Stimulated activated CD4-positive, alpha-beta T cell treated with anti-CD3 and anti-CD28 coated beads, Interleukin-1b, Interleukin-23, amount 100 ng/mL, for 48 hours (primary cell): ENCODE measurements at places on chromosomes 13 and 19.
A peak's percentile ranks its signal among the peaks of the same experiment; 100 is the strongest.

- no peak for DNase-seq
These were observed 84.0 kb upstream of the SLC7A1 start for GRCh38 chr13:29679396-29680053.

GRCh38 chr19:5700455-5701092, 10.5 kb downstream of the RPL36 start:
- DNase-seq, result no peak

GRCh38 chr13:31175847-31176532, 14.3 kb upstream of the HSPH1 start:
- DNase-seq, result no peak

- no peak for DNase-seq
These were observed 34.2 kb downstream of the COMP start for GRCh38 chr19:18756896-18757295.

DNA sequence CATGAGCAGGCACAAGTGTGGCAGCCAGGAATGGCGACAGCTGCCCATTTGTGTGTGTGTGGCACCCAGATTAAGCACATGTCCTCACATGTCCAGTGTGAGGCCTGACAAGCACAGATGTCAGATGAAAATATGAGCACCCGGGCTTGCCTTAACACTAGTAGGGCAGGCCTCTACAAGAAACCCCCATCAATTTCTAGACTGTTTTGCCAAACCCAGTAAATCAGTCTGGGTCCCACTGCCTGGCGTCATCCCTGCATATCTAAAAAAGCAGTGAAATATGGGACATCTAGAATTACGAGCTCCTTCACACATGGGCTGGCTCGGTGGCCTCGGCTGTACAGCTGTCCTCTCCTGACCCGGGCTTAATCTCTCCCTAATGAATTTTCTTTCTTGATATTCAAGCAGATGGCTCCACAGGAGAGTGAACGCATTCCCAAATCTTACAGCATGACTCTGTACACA, 432.7 kb downstream of the FOXO1 start:
- no peak for DNase-seq

DNA sequence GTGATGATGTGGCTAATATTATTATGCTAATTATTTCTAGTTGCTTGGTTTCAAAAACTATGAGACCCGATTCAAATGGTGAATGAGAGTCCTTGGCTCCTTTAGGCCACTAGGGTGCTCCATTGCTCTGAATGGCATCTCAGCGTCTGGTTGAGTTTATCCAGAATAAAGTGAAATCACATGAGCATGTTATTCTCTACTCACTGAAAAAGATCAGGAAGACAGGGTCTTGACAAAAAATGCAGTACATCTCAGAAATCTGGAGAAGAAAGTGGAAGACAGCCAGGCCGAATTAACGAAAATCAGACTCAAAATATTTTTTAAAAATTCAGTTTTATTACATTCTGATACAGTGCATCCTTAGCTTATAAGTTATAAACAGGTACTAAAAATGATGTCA, 516.2 kb downstream of the MYO16 start:
- no peak for DNase-seq

GRCh38 chr19:29798774-29799497, 12.9 kb upstream of the CCNE1 start:
- DNase-seq, result no peak

GRCh38 chr13:109383683-109384082, 402.7 kb downstream of the IRS2 start:
- DNase-seq, result no peak

- DNase-seq, result no peak
These were observed 30.9 kb upstream of the SMAD9 start for GRCh38 chr13:36950920-36951319.

DNA sequence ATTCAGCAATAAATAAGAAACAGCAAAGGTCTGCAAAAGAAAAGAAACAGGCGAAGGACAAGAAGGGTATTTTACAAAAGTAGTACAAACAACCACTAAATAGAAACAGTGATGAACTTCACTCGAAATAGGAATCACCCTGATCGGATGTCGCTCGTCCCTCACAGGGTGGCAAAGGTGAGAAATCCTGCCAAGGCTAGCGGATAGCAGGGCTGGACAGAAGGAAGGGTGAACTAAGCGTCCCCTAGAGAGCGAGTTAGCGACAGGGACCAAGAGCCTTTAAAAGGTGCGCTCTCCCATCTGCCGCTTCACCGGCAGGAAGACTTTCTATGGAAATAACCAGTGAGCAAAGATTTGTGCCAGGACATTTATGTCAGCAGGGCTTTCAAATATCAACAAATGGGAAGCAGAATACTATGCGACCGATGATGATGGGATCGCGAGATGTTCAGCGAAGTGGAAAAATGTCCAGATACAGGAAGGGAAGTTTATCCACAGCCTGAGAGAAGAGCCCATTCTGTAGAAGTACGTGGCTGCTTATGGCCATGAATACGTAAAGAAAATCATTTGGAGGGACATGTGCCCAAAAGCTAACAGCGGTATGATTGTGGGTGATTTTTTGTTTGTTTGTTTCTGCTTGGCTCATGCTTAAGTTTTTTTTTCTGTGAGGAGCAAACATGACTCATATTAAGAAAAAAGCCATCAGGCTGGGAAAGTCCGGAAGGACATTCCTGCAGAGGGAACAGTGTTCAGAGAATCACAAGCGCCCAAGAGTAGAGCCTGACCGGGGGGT, 18.9 kb downstream of the ELAVL1 start:
- no peak for DNase-seq

- no peak for DNase-seq
These were observed 86.2 kb upstream of the HTR2A start for GRCh38 chr13:46982856-46983582.

DNA sequence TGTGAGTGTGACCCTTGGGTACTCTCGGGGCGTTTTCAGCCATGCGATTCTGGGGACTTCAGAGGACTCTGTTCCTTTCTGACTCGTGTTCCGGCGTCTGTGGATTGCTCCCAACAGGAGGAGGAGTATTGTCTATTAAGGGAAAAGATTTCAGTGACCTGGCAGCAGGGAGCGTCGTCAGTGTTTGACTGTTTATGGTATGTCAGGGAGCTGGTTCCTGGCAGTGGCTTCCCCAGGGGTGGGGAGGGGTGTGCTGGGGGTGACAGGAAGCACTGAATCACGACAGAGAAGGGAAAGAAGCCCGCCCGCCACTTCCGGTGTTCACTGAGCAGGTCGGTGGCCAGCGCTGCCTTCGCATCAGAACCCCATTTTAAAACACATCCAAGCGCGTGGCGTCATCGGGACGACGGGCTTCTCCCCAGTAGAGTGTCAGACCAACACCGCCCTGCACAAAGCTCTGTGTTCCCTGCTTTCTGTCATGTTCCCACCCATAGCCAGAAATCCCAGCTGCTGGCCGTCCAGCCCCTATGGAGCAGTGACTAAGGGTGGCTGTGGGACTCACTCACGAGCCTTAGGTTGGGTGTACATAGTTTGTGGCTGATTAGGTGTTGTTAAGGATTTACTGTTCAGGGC, 33.8 kb downstream of the COL4A2 start:
- peak; percentile 80 for DNase-seq

DNA sequence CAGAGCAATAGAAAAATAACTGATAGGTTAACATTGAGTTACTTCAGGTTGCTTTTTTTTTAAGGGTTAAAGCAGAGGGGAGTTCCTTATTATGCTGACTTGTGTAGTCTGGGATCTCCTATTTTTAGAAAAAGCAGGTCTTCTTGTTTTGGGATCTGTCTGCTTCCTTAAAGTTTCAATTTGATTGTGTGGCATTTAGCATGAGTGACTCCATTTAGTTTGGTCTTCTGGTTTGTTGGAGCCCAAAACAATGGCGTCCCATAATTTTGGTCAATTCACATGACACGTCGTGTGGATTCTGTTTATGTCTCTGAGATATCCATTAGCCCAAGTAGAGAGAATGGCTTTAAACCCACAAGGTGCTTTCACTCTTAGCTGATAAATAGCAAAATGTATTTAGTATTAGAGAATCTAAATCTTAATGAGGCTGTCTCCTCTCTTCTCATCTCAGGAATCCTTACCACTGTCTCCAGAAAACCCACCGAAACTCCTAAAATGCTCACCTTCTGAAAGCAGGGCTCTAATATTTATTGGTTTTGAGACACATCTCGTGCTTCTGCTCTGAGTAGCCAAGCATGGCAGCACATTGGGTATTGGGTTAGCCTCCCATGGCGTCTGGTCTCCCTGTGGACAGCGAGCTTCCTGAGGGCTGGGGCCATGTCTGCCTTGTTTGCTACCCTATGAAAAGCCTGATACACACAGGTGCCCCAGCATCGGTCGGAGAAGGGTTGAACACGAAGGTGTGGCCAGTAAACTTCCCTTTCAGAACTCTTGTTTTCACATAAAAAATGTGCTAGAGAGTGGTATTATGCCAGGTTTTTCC, 67.2 kb upstream of the GPR183 start:
- no peak for DNase-seq

- peak; percentile 34 for DNase-seq
These were observed 157.2 kb downstream of the TM9SF2 start for GRCh38 chr13:99658261-99658991.

- DNase-seq, result no peak
These were observed 451.0 kb upstream of the SLC10A2 start for GRCh38 chr13:103517066-103517767.

DNA sequence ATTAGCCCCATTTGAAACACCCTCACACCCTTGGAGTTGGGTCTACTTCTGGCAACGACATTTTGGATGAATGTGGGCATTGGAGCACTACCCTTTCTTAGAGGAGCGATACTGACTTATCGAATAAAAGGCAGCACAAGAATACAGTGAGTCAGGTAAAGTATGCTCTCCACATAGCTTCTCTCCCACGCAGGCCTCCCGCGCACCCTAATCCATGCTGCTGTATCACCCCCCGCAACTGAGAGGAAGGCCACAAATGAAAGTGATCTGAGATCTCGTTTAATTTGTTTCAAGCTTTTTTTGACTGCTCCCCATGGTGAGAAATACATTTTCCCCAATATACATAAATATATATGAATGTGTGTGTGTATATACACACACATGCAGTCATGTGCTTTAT, 25.4 kb upstream of the AKAP11 start:
- DNase-seq, result no peak

DNA sequence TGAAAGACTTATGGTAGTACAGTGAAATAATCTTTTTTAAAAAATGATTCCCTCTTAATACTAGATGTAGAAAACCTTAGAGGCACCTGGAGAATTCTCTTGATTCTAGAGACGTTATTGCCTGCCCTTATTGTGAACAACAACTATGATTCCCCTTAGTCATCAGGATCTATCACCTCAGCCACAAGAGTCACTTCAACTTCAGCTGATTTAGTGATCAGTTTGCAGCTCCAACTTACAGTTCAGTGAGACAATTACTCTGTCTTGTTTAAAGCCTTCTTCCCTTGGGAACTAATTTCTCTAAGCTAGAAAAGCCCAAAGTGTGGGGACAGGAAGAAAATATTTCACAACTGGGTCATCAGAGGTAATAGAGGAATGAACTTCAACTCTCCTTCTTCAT, 254.3 kb upstream of the SLITRK1 start:
- DNase-seq, result no peak

- no peak for DNase-seq
These were observed 836.4 kb upstream of the GPC6 start for GRCh38 chr13:92390217-92390616.

- DNase-seq, result no peak
These were observed 53.5 kb upstream of the PCDH9 start for GRCh38 chr13:67283637-67284036.

DNA sequence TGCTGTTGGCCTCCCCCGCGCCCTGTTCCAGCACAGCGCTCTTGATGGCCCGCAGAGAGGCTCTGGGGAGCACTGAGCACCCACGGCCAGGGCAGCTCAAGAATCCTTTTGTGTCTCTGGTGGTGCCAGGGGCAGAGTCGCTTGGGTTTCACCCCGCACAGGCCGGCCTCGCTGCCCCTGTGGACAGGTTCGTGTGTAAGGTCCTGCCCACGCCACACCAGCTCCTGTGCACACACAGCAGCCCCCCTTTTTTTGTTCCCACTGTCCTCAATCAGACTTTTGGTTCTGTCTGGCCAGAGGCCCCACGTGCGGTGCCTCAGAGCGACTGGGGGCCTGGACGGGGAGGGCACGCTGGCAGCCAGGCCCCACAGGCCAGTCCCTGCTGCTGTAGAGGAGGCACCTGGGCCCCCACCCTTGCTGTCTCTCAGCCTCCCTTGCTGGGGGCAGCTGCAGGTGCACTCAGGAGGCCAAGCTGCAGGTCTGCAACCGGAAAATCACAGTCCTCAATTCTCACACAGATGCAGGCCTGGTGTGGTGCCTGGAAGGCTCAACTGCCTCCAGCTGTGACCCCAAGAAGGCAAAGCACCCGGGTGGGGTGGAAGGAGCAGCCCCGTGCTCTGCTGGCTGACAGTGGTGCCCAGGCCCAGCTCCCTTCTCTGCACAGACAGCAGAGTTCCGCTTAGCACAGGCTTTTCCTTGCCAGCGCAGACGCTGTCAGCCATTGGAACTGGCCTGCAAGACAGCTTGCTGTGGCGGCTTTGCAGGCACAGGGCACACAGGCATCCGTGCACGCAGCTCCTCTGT, 12.6 kb upstream of the F7 start:
- no peak for DNase-seq

- peak; percentile 91 for DNase-seq
These were observed 13.8 kb downstream of the SH2D3A start for GRCh38 chr19:6753178-6754031.

- no peak for DNase-seq
These were observed 145.9 kb downstream of the NUFIP1 start for GRCh38 chr13:44843403-44843802.

DNA sequence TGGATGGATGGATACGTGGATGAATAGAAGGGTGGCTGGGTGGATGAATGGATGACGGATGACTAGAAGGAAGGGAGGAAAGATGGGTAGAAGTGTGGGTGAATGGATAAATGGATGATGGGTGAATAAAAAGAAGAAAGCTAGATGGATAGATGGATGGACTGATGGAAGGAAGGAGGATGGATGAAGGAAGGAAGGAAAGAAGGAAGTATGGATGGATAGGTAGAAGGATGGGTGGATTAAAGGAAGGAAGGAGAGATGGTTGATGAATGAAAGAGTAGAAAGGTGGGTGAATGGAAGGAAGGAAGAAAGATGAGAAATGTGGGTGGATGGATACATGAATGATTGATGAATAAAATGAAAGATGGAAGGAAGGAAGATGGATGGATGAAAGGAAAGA, 14.5 kb downstream of the ARHGEF18 start:
- no peak for DNase-seq

- DNase-seq, result no peak
These were observed 1747.0 kb downstream of the OLFM4 start for GRCh38 chr13:54775501-54776191.

DNA sequence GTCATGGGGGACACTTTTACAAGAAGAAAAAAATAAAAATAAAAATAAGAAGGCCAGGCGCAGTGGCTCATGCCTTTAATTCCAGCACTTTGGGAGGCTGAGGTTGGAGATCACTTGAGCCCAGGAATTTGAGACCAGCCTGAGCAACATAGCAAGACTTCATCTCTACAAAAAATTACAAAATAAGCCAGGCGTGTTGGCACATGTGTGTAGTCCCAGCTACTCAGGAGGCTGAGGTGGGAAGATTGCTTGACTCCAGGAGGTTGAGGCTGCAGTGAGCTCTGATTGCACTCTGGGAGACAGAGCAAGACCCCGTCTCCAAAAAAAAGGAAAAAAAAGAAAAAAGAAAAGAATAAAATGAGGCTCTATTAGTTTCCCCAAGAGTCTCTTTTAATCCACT, 157.0 kb downstream of the PTPRS start:
- DNase-seq, result no peak

- DNase-seq, result peak; percentile 38
These were observed 1.8 kb downstream of the ETHE1 start for GRCh38 chr19:43524922-43525835.

- DNase-seq, result no peak
These were observed 18.7 kb upstream of the NMRK2 start for GRCh38 chr19:3914199-3914598.
